ENCODE measurements at places on chromosomes 4 and X.

GRCh38 chr4:3853388-3854035 lies 87.3 kb downstream of the ADRA2C start:
- no peak for DNase-seq

DNA sequence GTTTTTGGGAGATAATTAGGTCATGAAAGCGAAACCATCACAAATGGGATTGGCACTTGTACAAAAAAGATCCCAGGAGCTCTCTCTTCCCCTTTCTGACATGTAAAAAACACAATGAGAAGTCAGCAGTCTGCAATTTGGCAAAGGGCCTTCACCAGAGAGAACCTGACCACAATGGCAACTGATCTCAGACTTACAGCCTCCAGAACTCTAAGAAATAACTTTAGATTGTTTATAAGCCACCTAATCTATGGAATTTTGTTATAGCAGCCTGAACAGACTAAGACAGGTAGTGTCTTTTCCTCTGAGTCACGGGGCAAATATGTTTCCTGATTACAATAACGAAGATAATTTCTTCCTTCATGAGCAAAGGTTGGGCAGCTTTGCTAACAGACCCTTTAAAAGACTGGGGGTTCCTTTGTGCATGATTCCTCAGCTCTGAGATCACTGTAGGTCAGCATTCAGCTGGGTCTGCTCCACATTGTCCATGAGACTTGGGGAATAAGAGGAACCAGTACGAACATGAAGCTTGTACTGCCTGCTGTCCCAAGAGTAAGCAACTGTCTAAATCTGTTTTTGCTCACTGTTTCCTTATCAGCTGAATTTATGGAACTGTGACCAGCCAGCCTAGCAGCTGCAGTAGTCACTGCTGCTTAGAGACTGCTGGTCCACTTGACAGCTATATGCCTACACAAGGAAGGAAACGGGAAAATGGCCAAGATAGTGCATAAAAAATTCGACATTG lies 191.6 kb downstream of the ANAPC10 start:
- no peak for DNase-seq

DNA sequence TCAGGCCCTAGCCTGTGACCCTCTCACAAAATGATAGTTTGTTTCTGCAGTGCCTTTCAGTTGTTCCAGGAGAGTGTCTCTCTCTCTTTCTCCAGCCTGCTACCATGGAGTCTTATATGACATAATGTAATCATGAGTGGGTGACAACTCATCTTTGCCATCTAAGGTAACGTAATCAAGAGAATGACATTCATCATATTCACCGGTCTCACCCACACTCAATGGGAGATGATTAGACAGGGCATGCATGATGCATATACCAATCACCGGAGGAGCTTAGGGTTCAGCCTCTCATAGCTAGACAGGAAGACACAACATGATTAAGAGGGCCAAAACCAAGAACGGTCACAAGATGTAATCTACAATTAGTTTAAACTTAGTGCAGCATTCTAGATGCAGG lies 97.1 kb upstream of the FAM9B start:
- no peak for DNase-seq

DNA sequence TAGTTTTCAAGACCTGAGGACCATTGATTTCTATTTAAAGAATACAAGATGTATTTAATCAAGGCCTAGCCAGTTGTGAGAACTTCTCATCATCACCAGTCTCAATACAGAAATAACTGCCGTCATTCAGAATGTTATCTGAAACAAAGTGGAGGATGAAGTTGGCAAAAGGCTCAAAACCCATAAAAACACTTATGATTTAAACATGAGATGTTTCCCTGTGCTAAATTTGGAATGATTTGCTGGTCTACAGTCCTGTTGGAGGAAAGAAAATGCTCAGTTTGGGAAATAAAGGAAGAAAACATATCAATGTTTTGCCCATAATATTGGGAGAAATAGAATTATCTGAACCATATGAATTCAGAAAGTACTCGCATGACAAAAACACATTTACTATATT lies 192.2 kb downstream of the ADGRA3 start:
- DNase-seq = no peak

DNA sequence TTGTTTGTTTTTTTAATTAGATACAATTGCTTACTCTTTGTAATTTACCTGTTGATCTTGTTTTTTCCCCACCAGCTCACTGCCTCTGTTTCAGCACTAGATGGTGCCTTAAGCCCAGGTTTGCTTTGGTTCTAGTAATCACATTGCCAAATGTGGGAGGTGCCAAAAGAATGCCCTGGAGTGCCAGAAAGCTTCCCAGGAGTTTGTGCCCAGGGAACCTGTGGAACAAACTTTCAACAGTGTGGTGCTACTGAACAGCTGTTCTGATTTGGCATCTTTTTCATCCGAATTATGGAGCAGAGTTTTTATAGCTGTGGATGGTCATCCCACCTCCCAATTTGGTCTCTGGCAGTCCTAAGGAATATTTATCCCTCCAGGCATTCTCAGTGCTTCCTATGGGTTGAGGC lies 1000.7 kb downstream of the STIM2 start:
- DNase-seq = no peak

DNA sequence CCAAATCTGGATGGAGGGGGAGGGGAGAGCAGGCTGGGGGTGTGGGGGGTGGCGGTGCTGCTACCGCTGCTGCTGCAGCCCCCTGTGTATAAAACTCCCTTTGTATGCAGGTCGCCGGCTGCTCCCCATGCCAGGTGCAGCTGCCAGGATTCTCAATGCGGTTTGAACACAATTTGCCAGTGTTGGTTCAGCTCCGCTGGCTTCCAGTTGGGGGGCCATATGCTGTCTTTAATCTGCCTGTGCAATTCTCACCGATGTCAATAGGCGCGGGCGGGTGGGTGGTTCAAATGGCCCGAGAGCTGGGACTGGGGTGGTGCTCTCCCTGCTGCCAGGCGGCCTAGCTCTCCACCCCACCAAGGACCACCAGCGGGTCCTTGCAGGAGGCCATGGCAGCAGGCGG lies 257.6 kb downstream of the BCOR start:
- DNase-seq = no peak

GRCh38 chrX:53266914-53267313 lies 14.5 kb downstream of the IQSEC2 start:
- DNase-seq = no peak

DNA sequence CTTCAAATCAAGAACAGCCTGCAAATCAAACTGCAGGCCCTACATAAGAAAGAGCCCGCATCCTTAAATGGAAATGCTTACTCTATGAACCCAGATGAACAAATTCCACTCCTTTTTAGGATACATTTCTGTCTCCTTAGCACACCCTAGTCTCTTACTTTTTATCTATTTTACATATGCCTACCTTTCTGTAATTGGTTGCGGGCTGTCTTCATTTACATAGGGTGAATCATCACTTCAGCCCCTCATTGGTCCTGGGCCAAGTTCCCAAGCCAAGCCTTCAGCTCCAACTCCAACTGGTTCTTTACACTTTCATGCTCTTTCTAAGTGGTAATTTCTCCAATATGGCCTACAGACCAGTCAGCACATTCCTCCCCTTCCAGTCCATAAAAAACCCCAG lies 219.3 kb downstream of the TRAM1L1 start:
- DNase-seq = no peak

DNA sequence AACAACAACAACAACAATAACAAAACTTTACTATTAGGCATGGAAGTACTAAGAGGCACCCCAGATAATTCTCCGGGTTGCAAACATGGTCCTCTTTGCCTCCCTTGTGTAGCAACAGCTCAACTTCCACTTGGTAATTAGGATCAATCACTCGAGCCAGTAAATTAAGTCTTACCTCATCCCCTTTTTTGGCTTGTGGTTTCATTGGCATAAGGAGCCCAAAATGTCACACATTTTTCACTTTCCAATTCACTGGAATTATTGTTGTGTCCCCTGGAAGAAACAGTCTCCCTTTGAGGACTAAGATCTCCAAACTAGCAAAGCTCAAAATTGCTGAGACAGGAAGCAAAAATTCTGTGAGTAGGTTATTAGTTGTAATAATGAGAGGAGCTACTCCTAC lies 49.2 kb upstream of the HSD17B10 start:
- no peak for DNase-seq

GRCh38 chr4:179695175-179695574 lies 2252.9 kb upstream of the AGA start:
- DNase-seq = no peak

GRCh38 chr4:188737251-188738002 lies 598.2 kb downstream of the TRIML1 start:
- DNase-seq = no peak

DNA sequence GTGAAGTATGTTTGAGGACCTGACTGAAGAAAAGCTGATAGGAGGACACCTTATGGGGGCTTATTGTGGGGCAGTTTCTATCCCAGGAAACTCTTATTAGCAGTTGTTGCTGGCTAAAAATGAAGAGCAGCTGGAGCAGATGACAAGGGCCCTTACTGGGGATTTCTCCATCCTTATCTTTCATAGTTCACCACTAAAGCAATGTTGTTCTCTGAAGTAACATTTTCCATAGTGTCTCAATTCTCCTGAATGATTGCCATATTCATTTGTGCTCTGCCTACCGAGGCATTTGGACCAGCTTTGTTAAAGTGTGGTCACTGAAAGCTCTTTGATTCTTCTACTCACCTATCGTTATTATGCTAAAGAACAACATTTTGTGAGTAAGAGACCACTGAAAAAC lies 7.7 kb downstream of the ENOX2 start:
- no peak for DNase-seq

DNA sequence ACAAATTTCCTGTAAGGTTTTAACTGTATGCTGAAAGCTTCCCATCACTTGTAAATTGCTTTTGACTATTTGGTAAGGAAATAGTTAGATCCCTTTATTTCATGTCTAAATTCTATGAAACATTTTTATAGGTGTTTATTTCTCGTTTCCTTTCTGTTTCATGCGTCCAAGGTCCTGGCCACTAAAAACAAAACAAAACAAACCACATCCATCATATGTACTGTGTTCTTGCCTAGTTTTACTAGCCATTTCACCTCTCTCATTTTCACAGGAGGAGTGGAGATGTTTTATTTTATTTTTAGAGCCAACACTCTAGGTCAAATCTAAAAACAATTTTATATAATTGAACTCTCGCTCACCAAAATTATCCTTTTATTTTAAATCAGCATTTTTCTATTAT lies 375.2 kb upstream of the CTSO start:
- DNase-seq = no peak

DNA sequence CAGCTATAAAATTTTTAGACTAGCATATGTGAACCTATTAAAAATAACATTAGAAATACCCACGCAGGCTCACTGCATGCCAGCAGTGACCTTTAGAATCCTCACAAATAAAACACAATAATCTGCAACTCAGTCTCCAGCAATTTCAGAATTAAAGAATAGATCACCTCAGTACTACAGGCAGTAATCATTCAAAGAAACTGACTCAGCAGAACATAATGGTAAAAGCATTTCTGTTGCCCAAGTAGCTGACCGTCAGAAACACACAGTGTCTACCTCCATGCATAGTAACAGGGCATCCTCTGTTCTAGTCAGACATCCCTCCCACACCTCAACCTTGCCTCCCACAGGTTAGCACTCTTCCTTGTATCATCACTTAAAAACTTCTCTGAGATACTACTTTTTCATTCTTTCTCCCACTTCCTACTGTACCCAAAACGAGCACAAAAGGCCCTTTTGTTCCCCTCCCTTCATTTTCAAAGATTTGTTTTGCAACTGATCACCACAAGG lies 65.7 kb upstream of the BEND2 start:
- no peak for DNase-seq

DNA sequence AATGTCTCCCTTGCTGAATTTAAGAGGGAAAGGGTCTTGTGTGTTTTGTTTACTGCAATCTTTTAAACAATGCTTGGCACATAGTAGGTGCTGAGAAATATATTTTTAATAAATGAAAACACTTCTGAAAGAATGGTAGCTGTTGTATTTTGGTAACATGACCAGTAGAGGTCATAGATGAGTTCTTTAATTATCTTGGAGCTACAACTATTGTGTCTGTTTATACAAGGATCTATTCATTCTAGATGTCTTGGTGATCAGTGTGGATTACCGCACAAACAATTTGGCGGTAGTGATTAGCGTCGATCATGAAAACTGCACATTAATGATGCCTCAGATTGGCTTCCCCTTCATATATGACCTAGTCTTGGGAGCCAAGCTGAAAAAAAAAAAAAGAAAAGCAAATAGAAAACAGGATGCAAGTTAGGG lies 21.4 kb upstream of the SCRG1 start:
- DNase-seq = no peak

- no peak for DNase-seq
Observed at GRCh38 chrX:20056704-20057103, 60.0 kb downstream of the MAP7D2 start.

GRCh38 chrX:6983207-6983955 lies 164.1 kb upstream of the STS start:
- DNase-seq = no peak

DNA sequence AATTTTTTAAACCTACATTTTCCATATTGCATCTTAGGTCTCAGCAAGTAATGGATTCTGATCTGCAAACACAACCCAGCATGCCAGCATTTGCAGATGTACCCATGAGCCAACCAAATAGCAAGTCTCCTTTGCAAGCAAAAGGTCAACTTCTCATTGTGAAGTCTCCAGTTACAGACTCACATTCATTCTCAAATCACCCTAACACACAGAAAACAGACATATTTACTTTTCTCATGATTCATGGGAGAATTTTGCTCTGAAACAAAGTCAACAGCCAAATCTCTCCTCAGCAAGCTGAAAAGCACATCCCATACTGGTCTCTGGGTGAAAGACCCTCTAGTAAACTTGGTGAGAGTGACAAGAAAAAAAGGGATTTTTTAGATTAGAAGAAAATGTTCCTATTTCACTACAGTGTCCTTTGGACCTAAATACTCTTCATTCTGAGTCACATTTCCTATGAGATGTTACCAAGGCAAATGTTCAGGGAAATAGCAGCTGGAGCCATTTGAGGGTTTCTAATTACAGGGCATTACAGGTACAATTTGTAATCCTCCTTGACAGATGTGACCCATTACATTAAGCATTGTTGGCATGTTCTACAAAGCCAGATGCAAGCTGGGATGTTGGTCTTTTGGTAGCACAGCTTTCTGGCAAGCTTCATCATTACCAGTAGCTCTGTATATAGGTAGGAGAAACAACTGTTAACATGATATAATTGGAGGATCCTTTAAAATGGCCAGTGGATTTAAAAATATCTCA lies 383.3 kb downstream of the SMARCA1 start:
- no peak for DNase-seq

- no peak for DNase-seq
Observed at GRCh38 chr4:40665842-40666241, 36.2 kb upstream of the RBM47 start.

- no peak for DNase-seq
Observed at GRCh38 chrX:39002466-39002865, 201.2 kb downstream of the MID1IP1 start.

DNA sequence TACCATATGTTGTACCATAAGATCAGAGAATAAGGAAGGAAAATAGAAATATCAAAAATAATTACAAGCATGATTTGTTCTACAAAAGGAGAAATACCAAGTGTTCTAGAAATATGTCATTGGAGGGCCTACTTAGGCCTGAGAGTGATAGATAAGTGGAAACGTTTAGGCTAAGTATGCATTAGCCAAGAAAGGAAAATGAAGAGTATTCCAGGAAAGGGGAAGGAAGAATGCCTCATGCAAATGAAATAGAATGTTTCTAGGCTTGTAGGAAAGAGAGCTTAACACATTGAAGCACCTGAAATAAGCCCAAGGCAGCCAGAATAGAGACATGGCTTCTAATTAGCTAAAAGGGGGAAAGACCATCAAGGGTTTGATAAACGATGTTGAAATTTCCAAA lies 595.7 kb upstream of the ATOH1 start:
- no peak for DNase-seq

Measured in activated CD4-positive, alpha-beta T cell treated with anti-CD3 and anti-CD28 coated beads, Interleukin-2, amount 50 U/mL, for 1 hour (primary cell).